DMS153 (cell line): ENCODE measurements at places on chromosomes 5 and 9.

DNA sequence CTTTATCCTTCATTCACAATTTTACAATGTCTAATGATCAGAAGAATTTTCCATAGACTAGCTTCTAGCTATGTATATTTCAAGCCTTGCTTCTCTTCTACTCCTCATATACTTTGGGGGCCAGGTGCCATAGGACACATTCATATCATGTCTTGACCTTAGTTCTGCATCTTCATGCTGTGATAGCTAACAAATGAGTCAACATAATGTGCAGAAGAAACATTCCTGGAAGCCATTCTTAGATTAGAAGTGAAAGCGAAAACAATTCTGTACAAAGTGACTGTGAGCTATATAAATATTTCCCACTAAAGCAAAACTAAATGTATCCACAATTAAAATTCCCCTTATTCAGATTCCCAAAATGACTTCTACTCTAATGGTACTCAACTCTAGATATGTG is 320.2 kb upstream of the NREP start:
- DNase-seq: no peak

DNA sequence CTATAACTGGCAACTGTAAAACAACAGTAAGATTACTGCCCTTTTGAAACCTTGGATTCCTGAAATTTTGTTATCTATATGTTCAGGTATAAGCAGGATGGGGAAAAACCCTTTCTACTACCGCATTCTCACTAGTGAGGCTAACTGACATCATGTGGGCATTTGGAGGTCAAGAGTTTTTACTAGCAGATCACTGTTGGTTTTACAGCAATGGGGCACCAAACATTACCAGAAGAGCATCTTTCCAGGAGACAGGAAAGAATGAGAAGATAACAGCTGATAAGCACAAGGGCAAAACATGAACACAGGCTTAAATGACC is 20.9 kb upstream of the TTC33 start:
- no peak for DNase-seq

DNA sequence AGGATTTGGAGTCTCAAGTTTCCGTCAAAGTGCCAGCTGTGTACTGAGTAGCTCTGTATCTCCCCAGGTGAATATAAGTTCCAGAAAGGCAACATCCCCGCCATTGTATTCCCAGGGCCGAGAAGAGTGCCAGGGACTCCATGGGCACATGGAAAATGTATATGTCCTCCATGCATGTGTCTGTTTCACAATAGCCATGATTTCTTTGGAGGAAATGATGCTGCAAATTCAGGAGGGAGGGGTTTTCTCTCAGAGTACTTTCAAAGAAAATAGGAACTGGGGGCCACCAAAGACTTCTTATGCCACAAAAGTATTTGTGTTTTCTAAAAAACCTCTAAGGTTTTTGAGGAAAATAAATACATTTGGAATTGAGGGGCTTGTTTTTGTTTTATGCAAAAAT is 524.6 kb downstream of the BNC2 start:
- no peak for DNase-seq

DNA sequence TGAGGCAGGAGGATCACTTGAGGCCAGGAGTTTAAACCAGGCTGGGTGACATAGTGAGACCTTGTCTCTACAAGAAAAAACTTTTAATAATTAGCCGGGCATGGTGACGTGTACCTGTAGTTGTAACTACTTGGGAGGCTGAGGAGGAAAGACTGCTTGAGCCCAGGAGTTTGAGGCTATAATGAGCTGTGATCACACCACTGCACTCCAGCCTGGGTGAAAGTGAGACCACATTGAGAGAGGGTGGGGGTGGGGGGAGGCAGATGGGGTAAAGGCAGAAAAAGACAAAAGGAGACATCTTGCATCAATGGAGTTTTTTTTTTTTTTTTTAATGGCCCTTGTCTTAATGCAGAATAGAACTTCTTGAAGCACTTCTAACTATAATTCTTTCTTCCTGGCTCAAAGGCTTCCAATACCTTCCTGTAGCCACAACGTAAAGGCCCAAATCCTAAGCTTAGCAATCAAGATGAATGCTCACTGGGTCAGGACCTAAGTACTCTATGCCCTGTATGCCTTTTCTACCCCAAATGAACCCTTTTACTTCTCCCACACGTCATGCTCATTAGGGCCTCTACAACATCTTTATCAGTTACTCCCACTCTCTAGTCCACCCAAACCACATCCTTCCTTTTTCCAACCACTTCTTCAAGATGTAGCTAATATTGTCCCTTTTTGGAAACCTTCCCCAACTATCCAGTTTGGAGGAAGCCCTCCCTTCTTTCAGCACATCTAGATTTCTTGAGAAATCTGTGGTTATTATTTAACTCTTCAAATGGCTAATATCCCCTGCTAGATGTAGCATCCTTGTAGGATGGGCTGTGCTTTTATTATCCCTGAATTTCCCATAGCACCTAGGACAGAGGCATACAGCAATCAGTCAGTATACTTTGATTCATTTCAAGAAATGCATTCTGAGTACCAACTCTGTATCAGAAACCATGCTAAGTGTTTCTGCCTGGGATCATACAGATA is 40.8 kb downstream of the CSF2 start:
- DNase-seq: no peak

GRCh38 chr5:132283423-132284043 is 10.7 kb upstream of the SLC22A4 start:
- DNase-seq: no peak

GRCh38 chr5:153256-153655 is 38.0 kb upstream of the LRRC14B start:
- DNase-seq: no peak

DNA sequence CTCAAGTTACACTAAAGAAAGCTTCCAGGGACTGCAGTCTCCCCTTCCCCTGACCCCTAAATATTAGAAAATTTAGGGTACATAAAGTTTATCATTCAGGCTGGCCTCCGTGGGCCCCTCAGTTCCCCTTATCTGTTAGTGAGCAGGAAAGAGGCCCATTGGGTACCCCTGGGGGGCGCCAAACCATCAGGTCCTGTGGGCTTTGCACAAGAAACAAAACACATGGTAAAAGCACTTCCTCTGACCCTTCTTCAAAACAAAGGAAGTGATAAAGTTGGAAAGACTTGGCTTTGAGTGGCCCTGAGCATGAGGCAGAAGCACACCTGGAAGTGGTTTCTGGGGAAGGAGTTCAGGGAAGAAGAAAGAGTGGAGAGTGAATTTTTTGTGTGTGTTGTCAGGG is 213.0 kb downstream of the SMARCA2 start:
- no peak for DNase-seq

DNA sequence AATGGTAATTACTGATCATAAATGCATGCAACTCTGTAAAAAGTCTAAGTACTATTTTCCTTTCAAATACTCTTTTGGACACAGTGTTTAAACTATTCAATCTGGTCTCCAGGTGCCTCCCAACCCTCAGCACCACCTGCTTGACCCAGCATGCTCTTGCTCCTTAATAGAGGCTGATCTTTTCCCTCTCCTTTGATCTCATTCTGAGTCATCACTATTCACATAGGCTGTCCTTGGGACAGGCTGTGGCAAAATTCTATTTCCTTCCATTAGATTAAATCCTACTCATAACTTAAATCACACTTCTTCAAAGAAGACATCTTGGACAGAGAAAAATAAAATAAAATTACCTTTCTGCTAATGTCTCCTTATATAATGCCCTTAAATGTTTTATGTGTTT is 199.4 kb upstream of the ST8SIA4 start:
- DNase-seq: no peak

DNA sequence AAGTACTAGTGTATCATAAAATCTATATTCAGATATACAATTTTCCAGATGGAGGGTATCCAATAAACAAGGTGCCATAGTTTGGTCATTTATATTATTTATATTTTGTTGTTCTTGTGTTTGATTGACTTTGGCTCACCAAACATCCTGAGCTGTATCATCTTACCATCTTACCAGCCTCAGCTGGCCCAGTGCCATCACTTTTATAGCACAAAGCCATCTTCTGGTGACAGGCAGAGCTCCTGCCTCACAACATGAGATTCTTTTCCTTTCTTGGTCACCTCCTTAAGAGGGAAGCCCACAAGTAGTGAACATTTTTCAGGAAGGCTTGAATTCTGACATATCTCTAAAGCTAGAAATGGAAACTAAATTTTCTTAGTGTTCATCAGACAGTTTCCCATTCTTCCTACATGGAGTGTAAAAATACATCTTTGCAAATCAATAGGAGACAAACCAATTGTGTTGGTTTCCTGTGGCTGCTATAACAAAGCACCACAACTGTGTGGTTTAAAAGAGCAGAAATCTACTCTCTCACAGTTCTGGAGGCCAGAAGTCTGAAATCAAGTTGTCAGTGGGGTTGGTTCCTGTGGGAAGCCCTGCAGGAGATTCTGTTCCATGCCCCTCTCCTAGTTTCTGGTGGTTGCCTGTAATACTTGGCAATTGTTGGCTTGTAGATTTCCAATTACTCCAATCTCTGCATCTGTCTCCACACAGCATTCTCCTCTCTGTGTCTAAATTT is 341.8 kb downstream of the MAN2A1 start:
- DNase-seq: no peak

- peak; percentile 9 for DNase-seq
Measured at GRCh38 chr5:9538504-9538903, 7.4 kb downstream of the SEMA5A start.

GRCh38 chr5:55234121-55234700 is 803 bp upstream of the CCNO start:
- DNase-seq: peak; percentile 6

DNA sequence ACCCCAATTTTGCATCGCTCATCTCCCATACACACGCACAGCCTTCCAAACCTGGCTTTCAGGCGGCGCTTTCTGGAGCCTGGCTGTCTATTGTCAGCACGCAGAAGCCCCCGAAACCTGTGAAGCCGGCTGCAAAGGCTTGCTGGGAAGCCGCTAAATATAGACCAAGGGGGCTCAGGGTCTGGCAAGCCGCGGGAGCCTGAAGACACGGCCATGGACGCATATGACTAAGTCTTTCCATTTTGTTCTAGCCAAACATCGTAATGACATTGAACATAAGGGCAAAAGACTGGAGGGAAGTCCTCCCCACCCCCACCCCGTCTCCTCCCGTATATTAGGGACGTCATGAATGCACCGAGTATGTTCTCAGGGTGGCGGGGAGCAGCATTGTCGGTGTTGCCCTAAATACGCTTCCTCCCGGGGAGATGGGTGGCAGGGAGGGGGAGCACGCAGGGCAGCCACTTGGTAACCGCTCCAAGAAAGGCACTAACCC is 1.1 kb downstream of the CTNND2 start:
- DNase-seq: no peak

DNA sequence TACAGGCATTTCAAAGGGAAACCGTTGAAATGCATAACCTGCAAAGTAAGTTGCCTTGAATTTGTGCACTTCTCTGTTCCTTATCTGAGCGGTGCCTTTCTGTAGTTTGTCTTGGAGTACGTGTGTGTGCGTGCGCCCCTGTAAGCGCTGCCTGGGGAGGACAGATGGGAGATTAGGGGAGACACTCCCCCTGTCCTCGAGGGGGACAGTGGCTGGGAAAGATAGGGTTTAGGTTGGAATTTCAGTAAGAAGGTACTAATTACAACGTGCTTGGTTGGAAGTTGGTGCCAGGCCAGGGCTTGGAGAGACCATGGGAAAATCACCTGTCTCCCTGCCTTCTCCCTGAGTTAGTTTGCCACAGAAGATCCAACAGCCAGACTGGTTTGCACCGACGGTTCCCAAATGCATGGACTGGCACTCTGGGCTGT is 73.2 kb downstream of the PIK3R1 start:
- DNase-seq: no peak

GRCh38 chr9:127021664-127022363 is 100.6 kb downstream of the ANGPTL2 start:
- no peak for DNase-seq

DNA sequence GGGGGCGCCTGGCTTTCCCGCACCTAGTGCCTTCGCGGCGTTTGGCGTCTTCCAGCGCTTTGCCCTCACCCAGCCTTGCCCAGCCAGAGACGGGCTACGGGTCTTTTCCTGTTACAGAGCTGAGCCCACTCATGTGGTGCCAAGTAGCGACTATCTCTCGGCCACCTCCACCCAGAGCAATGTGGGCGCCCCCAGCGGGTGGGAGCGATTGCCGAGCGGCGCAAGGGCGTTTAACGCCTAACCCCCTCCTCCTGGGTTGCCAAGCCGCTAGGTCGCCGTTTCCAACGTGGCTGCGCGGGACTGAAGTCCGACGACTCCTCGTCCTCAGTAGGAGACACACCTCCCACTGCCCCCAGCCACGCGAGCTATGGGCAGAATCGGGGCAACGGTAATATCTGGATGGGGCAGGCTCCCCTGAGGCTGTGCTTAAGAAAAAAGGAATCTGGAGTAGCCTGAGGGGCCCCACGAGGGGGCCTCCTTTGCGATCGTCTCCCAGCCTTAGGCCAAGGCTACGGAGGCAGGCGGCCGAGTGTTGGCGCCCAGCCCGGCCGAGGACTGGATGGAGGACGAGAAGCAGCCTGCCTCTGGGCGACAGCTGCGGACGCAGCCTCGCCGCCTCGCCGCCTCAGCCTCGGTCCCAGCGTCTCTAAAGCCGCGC is 5.8 kb downstream of the TLX3 start:
- DNase-seq: no peak

DNA sequence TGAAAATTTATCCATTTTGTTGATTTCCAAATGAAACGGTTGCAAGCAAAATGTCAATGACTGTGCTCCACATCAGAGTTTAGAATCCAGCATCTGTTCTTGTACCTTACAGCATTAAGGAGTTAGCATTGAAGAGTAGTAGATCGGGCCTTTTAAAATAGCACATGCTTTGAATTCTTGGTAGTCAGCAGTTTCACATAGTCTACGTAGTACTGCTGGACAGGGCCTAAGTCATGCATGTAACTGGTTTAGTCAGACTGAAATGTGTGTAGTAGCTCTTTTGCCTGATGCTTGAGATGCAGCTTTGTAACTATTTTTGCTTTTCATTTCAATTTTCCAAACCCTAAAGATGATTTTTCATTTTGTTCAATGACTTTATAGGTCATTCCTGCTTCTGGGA is 19.8 kb downstream of the LECT2 start:
- DNase-seq: no peak

GRCh38 chr5:154485096-154485491 is 7.1 kb upstream of the HAND1 start:
- no peak for DNase-seq

DNA sequence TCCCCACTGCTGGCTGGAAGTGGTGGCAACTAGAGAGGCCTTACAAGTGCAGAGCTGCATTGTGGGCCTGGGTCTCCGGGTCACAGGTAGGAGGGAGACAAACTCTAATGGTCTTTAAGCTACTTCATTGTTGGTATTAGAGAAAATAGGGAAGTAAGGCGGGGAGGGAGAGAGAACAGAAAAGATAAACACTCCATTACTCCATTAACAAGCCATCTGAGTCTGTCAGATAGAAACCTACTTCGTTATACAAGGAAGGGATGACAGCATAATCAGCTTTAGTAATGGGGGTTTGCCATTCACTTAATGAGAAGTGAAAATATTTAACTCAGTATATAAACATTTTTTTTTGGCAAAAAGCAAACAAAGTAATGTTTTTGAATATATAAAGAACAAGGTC is 107.4 kb downstream of the TLE1 start:
- DNase-seq: no peak

DNA sequence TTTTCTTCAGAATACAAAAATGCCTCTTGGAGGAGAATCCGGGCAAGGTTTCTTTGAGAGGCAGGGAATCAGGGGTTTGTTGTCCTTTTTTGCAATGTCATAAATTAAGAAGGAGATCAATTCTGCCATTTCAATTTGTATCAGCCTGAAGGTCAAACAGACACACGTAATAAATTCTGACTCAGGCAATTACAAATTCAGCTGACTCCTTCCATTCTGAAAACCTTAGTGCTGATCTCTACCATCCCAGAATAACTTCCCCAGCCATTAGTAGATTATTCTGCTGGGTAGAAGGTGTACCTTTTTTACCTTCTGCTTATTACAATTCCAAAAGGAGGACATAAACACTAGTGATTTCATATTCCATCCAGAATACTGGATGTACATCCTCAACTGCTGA is 516.6 kb downstream of the AGTPBP1 start:
- DNase-seq: no peak
